ENCODE measurements at places on chromosomes 5 and 9. TPM values are rescaled to one million over a fixed set of nuclear protein-coding genes. Genes with fewer than 3 reads are reported as not detected.

Gene EEIG1
- total RNA-seq, result 29.6 TPM

Gene GRM6
- not detected for total RNA-seq

Gene PPWD1
- total RNA-seq, result 16.4 TPM

Gene AQP7
- total RNA-seq, result not detected

Gene ADAMTS2
- 0.68 TPM for total RNA-seq

Gene PCDHA6
- total RNA-seq, result 0.58 TPM

Gene BAAT
- total RNA-seq, result not detected

Gene PCDHB2
- 0.15 TPM for total RNA-seq

Gene NRG2
- total RNA-seq, result 0.39 TPM

Gene PPP3R2
- not detected for total RNA-seq

Gene ACOT12
- total RNA-seq, result not detected

Gene HTR4
- not detected for total RNA-seq

Gene C5orf52
- total RNA-seq, result not detected

Gene FOXD4L6
- total RNA-seq, result not detected

Gene CCNO
- 0.70 TPM for total RNA-seq

Gene BTNL9
- total RNA-seq, result 0.15 TPM

Gene SLC6A19
- not detected for total RNA-seq

Gene GABRA6
- total RNA-seq, result not detected

Gene GMCL2
- total RNA-seq, result not detected

Gene PLPP1
- 36.5 TPM for total RNA-seq

Gene HSD17B3
- total RNA-seq, result not detected

Gene MELK
- total RNA-seq, result 14.7 TPM

Gene SPINK6
- not detected for total RNA-seq

Gene BARHL1
- not detected for total RNA-seq

Gene IL5
- not detected for total RNA-seq

Gene SMIM3
- 10.2 TPM for total RNA-seq

Gene PCDHA11
- total RNA-seq, result not detected

Gene LCN1
- not detected for total RNA-seq

Gene OBP2B
- total RNA-seq, result not detected

Gene GLDC
- 1.7 TPM for total RNA-seq

Gene PHF2
- total RNA-seq, result 22.9 TPM

Gene PCDHA5
- 0.18 TPM for total RNA-seq

Gene GFI1B
- total RNA-seq, result not detected

Gene TRIM41
- 10.9 TPM for total RNA-seq

Gene CBY3
- 3.0 TPM for total RNA-seq

Gene ECM2
- not detected for total RNA-seq

Gene UNC13B
- 38.9 TPM for total RNA-seq

All from glomerular endothelial cell (primary cell).